Brain microvascular endothelial cell (primary cell): ENCODE measurements at places on chromosomes 16 and 17.

GRCh38 chr16:23784811-23785447 lies 30.1 kb downstream of the CHP2 start:
- DNase-seq, result peak; percentile 35

DNA sequence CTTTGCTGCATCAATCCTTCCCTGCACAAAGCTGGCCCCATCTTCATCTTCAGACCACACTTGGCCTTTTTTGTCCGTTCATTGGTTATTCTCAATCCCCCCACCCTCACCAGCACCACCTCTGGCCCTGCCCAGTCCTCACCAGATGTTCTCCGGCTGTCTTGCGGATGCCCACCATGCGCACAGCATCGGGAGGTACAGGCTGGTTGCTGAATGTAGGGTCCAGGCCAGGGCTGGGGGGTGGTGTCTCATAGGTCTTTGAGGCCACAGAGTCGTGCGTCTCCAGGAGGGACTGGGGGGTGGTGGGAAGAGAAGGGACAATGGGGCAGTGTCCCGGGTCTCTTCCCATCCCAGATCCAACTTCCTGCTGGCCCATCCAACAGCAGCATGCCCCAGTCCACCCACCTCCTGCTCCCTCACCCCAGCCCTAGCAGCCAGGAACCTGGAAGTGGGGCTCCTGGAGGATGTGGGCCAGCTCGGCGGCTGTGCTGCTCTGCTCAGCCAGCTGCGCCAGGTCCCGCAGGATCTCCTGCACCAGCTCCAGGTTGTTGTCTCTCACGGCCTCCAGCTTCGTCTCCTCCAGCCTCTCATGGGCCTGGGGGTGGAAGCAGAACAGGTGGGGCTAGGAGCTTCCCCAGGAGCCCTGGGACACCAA lies 24.4 kb downstream of the MPP2 start:
- no peak for DNase-seq

DNA sequence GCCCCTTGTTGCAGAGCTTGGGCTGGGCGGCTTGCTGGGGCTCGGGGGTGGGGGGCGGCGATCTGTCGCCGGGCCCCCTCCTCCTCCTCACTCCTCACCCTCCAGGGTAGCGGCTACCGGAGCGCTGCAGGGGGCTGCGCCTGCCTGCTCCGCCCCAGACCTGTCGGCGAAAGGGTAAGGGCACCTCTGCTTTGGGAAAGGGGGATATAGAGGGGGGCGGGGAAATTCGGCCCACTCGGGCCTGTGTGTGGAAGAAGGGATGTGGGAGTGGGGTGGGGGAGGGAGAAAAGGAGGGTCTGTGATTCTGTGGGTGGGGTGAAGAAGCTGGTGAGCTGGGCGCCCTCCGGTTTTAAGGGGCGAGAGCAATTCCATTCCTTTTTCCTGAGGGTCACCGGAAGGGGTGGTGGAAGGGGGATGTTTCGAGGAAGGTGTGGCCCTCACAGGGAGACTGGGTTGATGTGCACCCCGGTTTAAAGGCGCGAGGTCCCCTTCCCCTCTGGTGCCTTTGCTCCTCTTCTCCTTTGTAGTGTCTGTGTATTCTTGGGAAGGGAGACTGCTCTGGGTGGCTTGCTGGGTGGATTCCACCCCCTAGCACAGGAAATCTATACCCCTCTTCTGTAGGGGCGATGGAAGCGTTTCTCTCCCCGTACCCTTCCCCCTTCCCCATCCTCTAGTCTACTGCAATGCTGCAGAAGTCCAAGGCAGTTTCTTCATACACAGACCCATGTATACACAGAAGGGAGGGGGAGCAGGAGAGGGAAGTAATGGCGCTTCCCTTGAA lies 878 bp downstream of the TAOK1 start:
- peak; percentile 21 for DNase-seq

GRCh38 chr17:82961366-82962162 lies 117.8 kb upstream of the METRNL start:
- no peak for DNase-seq

DNA sequence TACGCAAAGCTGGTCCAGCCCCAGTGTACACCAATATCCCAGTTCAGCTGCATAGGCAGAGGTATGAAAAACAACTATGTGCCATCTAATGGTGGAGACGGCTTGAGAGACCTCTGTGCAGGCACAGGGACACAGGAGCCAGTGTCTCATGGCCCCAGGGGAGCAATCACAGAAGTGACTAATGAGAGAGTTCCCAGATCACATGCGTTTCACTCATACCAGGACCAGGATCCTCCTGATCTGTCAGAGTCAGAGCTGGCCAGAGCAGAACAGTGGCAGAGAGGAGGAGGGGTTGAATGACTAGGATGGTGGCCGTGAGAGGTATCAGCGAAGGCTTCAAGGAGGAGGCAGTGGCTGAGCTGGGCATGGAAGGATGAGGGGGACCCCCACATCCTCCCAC lies 41.1 kb downstream of the TMEM132E start:
- DNase-seq, result no peak

DNA sequence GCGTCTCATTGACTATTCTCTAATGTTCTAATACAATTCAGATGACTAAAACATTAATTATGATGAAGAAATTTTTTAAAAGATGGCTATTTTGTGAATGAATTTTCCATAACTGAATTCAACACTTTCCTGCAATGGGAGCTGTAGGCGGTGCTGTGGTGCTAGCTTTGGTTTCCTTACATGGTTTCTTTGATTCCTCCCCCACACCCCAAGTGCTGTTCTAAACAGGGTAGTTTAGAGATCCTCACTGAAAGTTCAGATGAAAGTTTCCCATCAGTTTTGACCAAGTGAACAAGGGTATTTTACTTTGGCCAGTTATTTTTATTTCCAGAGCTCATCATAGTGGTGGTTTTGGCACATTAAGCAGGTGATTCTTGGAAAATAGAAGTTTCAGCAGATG lies 26.0 kb upstream of the MRC2 start:
- no peak for DNase-seq

- no peak for DNase-seq
These were observed 5.2 kb downstream of the IL21R start for GRCh38 chr16:27407133-27407532.

- DNase-seq, result no peak
These were observed 61.7 kb upstream of the CLEC18A start for GRCh38 chr16:69889295-69889964.

DNA sequence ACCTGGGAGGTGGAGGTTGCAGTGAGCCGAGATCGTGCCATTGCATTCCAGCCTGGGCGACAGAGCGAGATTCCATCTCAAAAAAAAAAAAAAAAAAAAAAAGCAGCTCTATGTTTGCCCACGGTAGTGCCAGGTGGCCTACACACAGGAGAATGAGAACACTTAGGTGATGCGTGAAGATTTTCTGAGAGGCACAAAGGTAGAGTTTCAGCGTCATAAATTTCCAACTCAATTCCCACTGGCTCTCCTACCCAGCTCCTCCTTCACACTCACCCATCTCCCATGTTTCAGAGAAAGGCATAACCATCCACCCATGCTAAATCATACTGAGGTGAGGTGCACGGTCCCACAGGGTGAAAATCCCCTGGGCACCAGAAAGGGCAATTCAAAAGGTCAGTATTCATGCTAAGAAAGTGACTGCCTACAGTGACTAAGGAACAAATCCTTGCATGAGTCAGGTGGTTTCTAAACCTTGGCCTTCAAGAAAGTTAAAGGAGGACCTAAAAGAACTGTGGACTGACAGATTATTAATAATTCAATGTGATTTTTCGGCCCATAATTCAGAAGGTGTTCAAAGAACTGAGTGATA lies 4.8 kb downstream of the DCAKD start:
- no peak for DNase-seq

DNA sequence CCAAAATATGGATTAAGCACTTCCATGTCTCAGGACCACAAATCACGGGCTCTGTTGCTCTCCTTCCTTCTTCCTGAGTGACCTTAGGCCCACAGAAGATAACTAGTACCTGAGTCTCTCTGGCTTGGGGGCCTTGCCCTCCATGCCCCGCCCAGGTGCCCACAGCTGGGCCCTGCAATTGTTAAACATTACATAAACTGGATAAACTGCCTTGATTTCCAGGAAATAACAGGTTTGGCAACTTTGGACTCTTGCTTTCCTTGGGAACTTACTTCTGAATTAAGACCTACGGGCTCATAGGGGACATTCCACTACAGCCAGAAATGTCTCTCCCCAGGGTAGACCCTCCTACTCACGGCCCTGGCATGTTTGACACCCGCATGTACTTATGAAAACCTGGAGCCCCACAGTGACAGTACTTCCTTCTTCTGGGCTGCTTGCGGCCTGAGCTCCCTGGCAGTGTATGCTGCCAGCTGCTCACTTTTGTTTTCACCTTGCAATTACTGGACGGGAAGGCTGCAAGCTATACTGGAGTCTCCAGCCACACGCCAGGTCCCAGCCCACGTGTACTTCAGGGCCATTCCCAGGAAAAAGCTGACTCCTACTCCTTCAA lies 2.3 kb upstream of the UBALD2 start:
- DNase-seq, result no peak

DNA sequence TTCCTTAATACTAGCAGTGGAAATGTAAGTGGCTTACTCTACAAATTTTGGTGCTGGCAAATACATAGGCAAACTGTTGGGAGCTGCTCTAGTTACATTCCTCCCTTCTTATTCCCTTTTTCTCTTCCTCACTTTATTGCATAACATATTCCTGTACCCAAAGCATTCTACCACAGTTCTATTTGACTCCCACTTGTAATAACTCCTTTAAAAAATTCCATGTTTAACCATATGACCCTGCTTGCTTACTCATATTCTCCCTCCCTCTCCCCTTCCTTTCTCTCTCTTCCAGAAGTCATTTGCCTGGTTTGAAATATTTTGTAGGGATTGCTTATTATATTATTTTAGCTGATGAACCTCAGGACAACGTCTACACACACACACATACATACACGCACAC lies 22.7 kb downstream of the NQO1 start:
- DNase-seq, result no peak

DNA sequence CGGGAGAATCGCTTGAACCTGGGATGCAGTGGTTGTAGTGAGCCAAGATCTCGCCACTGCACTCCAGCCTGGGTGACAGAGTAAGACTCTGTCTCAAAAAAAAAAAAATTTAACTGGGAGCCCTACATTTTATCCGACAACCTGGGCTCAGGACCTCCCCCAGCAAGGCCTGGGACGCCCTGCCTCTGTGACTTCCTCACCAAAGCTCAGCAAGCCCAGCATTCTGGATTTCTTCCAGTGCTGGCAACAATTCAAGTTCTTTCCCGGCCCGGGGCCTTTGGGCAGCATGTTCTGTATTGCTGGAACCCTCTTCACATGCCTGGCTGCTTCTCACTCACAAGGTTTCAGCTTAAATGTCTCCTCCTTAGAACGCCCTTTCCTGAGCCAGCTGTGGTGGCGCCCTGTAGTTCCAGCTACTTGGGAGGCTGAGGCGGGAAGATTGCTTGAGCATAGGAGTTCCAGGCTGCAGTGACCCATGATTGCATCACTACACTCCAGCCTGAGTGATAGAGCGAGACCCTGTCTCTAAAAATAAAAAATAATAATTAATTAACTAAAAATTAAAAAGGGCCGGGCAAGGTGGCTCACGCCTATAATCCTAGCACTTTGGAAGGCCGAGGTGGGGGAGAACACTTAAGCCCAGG lies 15.9 kb upstream of the MEIOB start:
- DNase-seq, result no peak

DNA sequence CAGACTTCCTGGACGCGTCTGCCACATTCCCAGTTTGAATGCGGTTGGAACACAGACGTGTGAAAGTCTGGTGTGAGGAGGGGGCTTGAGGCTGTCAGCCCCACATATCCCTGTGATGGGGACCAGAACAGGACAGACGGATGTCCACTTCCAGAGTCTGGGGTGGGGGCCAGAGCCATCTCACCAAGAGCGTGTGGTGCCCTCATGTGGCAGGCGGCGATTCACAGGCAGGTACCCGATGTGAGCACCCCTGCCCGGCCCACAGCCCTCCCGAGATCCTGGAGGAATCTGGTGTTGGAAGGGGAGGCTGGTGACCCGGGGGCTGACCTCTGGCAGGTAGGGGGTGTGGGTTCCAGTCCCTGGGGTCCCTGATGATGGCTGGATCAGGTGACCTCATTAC lies 51.5 kb downstream of the ENGASE start:
- no peak for DNase-seq

DNA sequence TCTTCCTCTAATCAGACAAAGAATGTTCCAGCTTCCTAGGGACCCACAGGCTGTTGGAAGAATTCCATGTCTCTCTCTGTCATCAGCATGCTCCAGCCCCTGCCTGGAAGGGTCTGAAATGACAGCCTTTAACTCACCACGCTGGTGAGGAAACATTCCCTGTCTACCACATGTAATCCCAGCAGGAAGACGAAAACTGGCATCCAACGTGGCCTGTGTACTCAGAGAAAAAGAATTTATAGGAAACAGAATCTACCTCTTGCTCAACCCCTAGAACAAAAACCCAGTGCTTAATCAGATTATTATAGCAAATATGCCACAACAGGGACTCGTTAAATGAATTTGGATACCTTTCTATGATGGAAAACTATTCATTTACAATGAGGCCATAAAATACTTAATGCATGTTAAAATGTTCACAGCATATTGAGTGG lies 147.3 kb upstream of the FOXF1 start:
- peak; percentile 75 for DNase-seq

DNA sequence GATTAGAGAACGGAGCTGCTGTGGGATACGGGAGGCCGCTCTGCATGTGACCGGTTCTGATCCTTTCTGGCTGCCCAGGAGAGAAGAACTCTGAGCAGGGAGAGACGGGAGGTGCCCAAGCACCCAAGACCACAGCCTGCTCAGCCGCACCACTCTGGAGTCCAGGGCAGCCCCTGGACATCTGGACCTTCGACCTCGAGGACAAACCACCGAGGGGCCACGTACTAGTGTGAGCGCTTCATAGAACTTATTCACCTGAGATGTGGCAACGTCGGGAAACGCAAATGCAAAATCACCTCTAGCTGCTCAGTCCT lies 5.9 kb downstream of the RNF166 start:
- DNase-seq, result no peak

DNA sequence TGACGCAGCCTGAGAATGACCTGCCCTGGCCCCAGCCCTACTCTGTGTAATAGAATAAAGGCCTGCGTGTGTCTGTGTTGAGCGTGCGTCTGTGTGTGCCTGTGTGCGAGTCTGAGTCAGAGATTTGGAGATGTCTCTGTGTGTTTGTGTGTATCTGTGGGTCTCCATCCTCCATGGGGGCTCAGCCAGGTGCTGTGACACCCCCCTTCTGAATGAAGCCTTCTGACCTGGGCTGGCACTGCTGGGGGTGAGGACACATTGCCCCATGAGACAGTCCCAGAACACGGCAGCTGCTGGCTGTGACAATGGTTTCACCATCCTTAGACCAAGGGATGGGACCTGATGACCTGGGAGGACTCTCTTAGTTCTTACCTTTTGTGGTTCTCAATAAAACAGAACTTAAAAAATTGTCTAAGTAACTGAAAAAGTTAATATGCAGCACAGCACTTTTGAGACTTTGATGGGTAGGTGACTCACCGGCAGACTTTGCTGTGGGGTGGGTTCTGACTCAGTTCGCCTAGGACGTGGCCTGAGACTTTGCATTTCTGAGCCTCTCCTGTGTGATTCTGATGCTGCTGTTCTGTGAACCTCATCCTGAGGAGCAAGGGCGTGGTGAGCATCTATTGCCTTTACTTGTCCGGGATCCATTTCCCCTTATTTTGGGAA lies 5.7 kb downstream of the LAT start:
- DNase-seq, result no peak
